ENCODE measurements at places on chromosomes 7 and 10.

- no peak for DNase-seq
Observed at GRCh38 chr7:95545007-95545615, 51.2 kb downstream of the PDK4 start.

GRCh38 chr10:121096617-121097431, 245.7 kb downstream of the WDR11 start:
- DNase-seq = no peak

DNA sequence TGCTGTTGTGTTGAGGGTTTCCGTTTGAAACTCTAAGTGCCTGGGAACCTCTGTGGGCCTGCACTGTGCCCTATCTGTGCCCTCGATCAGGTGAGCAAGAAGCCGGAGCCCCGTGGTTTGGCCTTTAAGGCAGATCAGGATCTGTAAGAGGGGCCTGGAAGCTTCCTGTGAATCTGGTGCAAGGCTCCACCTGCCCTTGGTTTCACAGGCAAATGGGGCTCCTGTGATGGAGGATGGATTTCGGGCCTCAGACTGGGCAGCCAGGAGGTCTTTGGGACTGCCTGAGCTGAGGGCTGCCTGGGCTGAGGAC, 21.6 kb downstream of the SCART1 start:
- no peak for DNase-seq

DNA sequence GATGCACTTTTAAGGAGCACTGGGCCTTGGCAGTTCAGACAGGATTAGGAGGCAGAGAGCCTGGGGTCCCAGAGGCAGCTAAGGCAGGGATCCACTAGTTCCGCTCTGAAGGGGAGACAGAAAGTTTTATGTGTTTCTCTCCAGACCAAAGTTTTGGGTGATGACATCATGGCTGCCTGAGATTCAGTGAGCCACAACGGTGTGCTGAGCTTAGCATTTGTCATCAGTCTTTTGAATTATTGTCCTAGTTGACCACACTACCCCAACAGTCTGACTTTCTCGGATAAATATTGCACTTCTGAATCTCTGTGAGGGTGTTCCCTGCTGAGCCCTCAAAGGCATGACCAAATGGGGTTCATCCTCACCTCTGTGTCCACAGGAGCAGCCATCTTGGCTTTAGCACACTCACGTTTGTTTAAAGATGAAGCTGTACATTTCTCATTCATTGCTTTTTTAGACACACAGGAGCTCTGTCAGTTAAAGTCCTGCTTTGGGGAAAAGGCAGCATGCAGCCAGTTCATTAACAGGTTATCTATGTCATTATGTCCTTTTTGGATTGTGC, 297.7 kb upstream of the LRGUK start:
- no peak for DNase-seq

DNA sequence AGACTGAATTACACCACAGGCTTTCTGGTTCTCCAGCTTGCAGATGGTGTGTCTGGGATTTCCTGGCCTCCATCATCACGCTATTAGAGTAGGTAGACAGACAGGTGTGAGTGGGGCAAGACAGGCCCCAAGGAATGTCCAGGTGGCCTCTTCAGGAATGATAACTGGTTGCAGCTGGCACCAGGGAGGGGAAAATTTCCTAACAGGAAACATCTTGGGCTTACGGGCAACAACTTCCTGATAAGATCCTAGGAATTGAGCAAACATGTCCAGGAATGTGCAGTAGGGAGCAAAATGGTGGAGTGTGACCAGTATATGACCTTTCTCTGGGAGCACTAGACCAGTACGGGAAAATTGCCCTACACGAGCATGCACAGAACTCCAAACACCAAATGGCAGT, 11.3 kb downstream of the XRCC2 start:
- DNase-seq = no peak

GRCh38 chr10:26556748-26557640, 118.9 kb downstream of the APBB1IP start:
- peak; percentile 43 for DNase-seq

- no peak for DNase-seq
Observed at GRCh38 chr10:69576334-69577011, 3.3 kb upstream of the NEUROG3 start.

DNA sequence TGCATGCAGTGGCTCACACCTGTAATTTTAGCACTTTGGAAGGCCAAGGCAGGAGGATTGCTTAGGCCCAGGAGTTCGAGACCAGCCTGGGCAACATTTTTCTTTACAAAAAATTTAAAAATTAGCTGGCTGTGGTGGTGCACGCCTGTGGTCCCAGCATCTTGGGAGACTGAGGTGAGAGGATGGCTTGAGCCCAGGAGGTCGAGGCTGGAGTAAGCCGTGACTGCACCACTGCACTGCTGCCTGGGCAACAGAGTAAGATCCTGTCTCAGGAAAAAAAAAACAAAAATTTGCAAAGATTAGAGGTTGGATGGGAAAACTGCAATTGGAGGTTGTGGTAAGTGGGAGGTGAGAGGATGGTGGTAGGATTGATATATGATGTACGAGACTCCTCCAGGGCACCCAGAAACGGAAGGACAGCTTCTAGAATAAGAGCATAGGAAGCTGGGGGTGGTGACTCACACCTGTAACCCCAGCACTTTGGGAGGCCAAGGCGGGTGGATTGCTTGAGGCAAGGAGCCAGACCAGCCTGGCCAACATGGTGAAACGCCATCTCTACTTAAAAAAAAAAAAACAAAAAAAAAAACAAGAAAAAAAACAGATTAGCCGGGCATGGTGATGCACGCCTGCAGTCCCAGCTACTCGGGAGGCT, 19.1 kb upstream of the PARP12 start:
- no peak for DNase-seq

GRCh38 chr10:98041352-98042043, 11.1 kb upstream of the CRTAC1 start:
- no peak for DNase-seq

DNA sequence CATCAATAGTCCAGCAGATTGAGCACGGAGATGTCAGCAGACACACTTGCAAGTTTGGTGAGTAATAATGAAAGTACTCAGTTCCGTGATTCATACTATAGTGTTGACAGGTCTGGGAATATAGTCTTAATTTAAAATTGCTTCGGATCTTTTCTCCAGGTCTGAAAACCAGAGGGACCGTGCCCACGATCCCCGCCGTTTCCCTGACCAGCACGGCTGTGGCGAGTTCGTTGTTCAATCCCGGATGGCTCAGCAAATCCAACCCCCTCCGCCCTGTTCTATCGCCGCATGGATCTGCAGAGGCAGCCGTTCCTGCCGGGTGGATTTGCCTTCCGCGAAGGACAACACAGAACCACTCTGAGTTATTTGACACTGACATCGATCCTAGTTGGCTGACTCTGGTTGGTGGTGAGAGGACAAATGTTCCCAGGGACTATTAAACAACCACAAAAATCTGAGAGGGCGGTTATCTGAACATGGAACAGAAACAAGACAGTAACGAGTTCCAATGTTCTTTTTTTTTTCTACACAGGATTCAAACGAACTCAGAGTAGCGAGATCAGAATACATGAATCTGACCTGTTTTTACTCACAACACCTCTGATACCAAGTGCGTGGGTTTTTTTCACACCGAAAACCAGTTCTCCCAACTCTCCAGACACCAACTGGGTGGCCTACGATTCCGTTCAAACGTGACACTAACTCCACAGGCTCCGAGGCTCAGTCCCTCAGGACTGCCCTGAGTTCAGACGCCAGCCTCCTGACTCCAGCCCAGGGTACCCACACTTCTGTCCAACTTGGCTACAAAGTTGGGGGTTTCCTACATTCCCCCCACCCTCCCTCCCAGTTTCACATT, 52.7 kb downstream of the RBM17 start:
- DNase-seq = no peak

DNA sequence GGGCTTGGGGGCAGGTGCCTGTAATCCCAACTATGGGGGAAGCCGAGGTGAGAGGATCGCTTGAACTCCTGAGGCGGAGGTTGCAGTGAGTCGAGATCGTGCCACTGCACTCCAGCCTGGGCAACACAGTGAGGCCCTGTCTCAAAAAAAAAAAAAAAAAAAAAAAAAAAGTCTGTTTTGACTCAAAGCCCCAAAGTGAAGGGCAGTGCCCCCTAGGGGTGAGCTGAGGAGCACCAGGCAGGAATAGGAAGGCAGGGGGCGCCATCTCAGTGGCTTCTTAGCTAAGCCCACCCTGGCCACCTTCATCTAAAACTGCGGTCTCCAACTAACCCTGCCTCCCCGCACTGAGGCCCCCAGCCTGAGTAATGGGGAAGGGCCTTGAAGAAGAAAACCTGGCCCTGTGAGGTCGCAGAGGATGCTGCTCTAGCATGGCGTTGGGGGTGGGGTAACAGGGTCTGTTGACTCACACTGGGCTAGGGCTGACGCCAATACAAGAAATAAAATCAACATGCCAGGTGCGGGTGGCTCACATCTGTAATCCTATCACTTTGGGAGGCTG, 9.8 kb downstream of the PODXL start:
- DNase-seq = peak; percentile 35

DNA sequence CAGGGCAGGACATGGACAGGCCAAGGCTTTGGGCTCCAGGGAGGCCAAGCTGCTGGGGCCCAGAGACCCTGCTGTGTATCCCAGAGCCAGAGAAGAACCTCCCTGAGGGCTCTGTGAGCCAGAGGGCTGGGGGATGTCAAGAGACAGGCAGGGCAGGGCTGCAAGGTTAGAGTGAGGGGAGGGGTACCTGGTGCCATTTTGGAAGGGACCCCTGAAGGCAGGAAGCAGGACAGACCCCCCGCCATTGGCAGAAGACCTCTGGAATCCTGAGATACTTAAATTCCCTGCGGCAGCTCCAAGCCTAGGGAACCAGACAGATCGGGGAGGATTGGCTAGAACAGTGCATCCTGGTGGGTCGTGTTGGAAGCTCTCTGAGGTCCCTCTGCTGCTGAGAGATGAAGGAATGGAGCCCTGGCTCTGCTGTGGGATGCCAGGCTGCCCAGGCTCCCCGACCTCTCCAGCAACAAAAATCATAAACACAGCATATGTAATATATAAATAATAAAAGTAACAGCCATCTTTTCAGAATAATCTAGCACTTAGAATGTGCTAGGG, 75.0 kb downstream of the LHPP start:
- no peak for DNase-seq

- DNase-seq = no peak
Observed at GRCh38 chr7:66953044-66953427, 32.0 kb downstream of the TMEM248 start.

DNA sequence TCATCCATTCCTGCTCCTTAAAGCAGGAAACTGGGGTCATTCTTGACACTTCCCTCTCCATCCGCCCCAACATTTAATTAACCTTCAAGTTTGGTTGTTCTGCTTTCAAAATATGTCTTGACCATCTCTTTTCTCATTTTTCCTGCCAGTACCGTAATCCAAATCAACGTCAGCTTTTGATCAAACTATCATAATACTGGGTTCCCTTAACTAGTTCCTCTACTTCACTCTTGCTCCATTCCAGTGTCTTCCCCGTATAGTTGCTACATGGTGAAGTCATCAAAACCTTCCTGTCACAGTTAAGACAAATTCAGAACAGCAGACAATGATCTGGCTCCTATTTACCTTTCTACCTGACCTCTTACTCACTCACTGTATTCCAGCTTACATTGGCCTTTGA, 6.6 kb upstream of the KLF14 start:
- DNase-seq = no peak

DNA sequence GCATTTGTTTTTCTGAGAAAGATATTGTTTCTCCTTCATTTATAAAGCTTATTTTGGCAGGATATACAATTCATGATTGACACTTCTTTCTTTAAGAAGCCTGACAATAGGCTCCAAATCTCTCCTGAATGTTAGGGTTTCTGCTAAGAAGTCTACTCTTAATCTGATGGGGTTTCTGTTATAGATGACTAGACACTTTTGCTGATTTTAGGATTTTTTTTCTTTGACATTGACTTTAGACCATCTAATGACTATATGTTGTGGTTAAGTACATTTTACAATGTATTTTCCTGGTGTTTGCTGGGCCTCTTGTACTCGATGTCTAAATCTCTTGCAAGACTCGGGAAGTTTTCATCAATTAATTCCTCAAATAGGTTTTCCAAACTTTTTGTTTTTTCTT, 321.8 kb upstream of the SMIM30 start:
- no peak for DNase-seq

DNA sequence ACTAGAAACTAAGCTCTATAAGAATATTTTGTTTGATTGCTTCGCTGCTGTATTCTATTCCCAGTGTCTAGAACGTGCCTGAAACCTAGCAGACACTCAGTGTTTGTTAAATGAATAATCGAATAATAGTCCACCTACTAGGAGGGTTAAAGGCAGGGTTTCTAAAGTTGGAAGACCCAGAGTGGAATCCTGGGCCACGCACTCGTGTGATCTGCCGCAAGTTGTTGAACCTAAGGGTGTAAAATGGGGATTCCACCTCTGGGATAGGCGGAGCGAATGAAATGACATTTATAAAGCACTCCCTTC, 702 bp upstream of the AGFG2 start:
- no peak for DNase-seq

- no peak for DNase-seq
Observed at GRCh38 chr10:82267465-82267864, 392.5 kb downstream of the NRG3 start.

- no peak for DNase-seq
Observed at GRCh38 chr7:116560021-116560970, 35.5 kb downstream of the CAV1 start.

DNA sequence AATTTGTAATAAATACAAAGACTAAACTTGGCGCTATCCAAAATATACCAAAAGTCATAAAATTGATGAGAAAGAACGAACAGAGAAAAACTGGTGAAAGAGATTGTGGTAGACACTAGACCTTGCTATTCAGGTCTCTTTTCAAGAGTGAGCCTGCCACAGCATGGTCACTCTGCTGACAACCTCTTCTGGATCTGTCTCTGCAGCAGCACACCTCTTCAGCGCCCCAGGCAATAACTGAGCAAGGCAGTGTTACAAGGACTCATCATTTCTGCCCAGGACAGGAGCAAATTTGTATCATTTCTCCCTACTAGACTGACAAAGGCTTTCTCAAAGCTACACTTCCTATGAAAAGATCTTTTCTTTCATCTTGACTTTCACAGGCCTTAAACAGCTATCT, 976.0 kb downstream of the DNAJB9 start:
- DNase-seq = no peak

DNA sequence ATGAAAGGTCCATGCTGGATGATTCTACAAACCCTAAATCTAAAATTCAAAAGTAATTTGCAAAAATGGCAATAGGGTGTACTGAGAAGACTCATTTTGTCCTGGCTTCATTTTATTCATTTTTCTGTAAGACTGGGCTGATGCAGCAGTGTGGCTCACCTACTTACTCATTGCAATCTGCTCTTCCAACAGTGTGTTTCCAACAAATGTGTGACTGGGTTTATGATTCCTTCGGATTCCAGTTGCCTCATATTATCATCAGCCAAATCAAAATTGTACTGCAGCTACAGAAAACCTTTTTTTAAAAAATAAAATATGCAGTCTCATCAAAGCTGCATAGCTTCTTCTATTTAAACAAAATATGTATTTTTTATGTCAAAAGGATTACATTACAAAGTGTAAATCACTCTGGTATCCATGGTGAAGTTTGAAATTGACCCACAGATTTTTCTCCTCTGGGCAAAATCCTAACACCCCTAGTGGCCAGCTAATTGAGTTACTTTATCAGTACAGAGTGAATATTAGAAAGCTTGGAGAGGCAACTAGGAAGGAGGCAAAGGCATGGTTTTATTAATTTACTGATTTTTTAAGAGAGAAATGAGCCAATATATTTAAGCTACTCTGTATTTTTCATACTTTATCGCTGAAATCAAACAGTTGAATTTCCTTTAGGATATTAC, 390.3 kb downstream of the MAGI2 start:
- no peak for DNase-seq

GRCh38 chr7:116632384-116632783, 39.6 kb upstream of the MET start:
- no peak for DNase-seq

- DNase-seq = no peak
Observed at GRCh38 chr10:124222988-124223710, 129.8 kb upstream of the CHST15 start.

- DNase-seq = no peak
Observed at GRCh38 chr10:70478191-70479164, at the start of gene PALD1. PALD1 (plus strand) TSS chr10:70478767; CDS start chr10:70525952, 47,185 bp downstream.
